ENCODE measurements at places on chromosomes 4 and X.

- DNase-seq, result no peak
These were observed 187.9 kb downstream of the CHM start for GRCh38 chrX:85859426-85859825.

DNA sequence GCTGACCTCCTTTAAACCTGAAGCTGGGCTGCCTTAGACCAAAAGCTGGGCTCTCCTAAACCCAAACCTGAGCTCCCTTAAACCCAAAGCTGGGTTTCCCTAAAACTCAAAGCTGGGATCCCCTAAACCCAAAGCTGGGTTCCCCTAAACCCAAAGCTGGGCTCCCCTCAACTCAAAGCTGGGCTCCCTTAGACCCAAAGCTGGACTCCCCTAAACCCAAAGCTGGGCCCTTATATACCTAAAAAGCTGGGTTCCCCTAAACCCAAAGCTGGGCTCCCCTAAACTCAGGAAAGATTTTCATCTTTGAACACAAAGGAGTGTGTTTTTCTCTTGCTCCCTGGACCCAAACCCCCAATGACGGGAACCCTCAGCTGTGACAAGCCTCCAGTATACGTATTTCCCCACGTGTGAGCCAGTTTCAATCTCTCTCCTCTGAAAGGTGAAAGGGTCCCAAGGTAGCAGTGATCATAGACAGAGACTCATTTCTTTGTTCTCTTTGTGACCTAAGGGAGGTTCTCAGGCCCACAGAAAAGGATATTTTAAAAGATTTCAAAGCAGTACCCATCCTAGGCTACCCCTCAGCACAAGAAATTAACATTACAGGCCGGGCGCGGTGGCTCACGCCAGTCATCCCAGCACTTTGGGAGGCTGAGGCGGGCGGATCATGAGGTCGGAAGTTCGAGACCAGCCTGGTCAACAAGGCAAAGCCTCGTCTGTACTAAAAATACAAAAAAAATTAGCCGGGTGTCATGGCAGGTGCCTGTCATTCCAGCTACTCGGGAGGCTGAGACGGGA is 31.3 kb upstream of the ASMTL start:
- no peak for DNase-seq

DNA sequence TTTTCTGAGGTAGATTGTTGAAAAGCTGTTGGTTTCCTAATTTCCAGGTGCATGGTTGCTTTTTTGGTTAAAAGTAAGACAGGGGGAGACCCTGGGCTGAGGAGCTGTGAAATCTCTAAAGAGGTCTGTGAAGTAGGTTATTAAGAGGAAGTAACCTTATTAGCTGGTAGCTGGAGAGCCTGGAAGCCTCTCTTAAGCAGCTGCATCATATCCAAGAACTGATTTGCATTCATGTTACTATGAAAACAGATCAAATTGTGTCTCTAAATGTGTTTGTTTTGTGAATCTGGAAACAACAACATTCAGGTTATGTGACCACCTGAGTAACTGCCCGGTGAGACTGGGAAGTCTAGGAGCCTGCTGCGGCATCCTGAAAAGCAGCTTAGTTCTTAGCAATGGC is 54.1 kb downstream of the ARHGAP10 start:
- DNase-seq, result no peak

GRCh38 chr4:75512386-75513211 is 1.6 kb downstream of the RCHY1 start:
- DNase-seq, result no peak

GRCh38 chrX:72430405-72430968 is 124.8 kb upstream of the CITED1 start:
- no peak for DNase-seq

- DNase-seq, result no peak
These were observed 138.8 kb upstream of the MSX1 start for GRCh38 chr4:4720646-4721045.

All from NCI-H774 (cell line).